ENCODE measurements at places on chromosomes 6 and 20. TPM values are rescaled to one million over a fixed set of nuclear protein-coding genes. Genes with fewer than 3 reads are reported as not detected.

The BFSP1 gene
- total RNA-seq: 2.1 TPM

- DNase-seq: no peak
These were observed 75.3 kb downstream of the AIG1 start for GRCh38 chr6:143135797-143136561.

- DNase-seq: no peak
These were observed 158.6 kb upstream of the PREP start for GRCh38 chr6:105561486-105561885.

The SLPI gene
- 584 TPM for total RNA-seq

GRCh38 chr6:8105791-8106190 lies 3.4 kb upstream of the EEF1E1 start:
- no peak for DNase-seq

DNA sequence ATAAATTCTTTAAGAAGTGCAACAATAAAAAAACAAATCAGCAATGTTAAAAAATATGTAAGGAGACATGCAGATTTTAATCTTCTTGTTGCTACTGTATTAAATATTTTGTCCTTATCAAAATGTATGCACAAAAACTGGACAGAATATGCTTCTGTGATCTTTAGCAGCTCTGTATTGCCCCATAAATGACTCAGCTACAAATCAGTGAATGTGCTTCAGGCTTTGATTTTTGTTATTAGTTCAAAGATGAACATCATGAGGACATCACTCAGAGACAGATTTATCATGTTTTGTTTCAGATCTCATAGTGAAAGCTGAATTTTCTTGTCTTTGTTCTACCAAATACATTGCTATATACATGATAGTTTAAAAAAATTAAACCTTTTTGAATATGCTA lies 312.4 kb downstream of the GRIK2 start:
- DNase-seq: no peak

DNA sequence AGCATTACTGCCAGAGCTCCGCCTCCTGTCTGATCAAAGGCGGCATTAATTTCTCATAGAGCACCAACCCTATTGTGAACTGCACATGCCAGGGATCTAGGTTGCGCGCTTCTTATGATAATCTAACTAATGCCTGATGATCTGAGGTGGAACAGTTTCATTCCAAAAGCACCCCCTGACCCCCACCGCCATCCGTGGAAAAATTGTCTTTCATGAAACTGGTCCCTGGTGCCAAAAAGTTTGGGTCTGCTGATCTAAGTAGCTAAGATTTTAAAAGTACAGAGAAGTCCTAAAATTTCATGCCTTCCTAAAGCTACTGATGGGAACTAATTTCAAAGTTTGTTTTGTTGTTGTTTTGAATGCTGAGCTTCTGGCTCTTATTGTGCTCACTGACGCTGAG lies 281.6 kb downstream of the PRL start:
- DNase-seq: no peak

DNA sequence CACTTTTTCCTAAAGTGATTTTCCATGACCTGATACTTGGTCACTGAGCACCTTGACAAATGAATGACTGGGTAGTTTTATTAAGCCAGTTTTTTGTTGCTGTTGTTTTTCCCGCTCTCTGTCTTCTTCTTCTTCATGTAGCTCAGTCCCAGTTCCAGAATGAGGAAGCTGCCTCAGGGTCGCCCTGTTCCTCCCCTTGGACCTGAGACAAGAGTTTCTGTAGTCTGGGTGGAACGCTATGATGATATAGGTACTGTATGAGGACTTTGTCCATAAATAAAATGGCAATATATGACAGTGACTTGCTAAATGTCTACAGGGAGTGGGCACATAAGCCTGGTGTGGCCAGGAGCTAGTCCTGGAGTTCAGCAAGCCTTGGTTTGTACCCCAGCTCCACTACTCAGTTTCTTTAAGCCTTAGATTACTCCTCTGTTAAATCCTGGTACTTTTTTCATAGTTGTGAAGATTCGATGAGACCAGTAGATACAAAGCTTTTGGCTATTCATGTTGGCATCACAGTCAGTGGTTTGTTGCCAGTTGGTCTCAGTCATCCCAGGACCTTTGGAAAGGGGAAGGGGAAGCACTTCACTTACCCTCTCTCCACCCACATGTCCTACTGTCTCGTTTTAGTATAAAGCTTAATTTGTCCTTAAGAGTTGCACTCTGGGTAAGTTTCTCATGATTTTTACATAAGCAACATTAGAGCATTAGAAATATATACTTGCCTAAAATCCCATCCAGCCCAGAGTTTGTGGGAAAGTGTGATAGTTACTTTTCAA lies 11.1 kb upstream of the ADIG start:
- DNase-seq: no peak

DNA sequence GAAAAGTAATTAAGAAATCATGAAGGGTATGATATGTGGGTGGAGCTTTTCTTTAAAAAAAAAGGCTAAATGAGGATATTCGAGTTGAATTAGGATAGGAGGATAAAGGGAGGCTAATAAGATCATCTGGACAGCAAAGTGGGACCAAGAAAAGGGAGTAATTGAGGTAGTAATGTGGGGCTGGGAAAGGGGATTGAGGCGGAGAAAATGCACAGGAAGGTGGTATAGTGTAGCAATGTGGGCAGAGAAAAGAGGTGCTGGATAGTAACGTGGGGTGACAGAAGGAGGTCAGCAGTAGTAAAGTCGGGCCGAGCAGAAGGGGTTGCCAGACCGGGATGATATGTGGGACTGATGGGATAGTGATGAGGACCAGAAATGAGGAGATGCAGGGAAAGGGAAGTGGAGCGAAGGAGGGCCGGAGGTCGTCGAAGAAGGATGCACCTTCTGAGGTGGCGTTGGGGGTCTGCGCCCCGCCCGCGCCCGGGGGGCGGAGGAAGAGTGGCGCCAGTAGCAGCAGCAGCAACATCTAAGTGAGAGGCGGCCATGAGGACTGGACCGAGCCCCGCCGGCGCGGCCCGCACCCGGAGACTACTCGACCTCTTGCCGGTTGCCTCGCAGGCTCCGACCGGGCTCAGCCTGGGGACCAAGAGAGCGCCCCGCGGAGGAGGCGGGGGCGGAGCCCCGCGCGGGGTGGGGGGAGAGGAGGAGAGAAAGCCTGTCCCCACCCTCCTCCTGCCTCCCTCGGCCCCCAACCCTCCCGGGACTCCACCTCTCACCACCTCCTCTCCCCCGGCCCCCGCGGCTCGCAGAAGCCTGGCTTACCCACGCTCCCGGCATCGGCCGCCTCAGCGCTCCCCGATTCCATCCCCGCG lies 887 bp downstream of the GABBR1 start:
- DNase-seq: peak; percentile 27

The TSPO2 gene
- not detected for total RNA-seq

GRCh38 chr6:87027021-87027420 lies 67.9 kb downstream of the CGA start:
- DNase-seq: no peak

DNA sequence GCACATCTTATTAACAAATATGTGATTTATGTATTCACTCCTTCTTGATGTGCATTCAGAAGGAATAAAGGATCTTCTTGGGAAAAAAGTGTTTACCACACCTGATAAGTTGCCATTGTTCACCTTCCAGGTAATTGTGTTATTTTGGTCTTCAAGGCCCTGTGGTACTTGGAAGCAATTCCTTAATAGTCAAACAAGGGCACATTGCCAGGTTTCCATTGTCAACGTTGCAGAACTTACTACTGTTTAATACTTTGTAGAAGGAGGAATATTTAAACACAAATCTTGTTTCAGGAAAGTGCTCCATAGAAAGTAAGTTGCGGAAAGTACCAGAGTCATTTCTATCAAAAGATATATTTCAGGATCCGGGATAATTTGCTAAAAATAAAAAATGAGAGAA lies 129.5 kb upstream of the SGK1 start:
- DNase-seq: no peak

DNA sequence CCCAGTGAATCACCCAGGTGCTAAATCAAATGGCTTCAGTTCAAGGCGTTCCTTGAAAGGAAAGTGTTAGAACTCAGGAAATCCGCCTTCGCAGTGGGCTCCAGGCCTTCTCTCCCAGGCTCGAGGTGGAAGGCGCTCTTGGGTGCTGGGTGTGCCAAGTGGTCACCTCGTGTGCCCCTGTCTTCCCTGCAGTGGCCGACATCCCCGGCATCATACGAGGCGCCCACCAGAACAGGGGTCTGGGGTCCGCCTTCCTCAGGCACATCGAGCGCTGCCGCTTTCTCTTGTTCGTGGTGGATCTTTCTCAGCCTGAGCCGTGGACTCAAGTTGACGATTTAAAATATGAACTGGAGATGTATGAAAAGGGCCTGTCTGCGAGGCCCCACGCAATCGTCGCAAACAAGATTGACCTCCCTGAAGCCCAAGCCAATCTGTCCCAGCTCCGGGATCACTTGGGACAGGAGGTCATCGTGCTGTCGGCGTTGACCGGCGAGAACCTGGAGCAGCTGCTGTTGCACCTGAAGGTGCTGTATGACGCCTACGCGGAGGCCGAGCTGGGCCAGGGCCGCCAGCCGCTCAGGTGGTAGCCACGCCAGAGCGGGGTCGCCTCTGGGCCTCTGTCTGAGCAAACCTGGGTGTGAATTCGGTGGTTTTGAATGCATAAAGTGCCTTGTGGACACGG lies 17.8 kb downstream of the MTG2 start:
- no peak for DNase-seq

DNA sequence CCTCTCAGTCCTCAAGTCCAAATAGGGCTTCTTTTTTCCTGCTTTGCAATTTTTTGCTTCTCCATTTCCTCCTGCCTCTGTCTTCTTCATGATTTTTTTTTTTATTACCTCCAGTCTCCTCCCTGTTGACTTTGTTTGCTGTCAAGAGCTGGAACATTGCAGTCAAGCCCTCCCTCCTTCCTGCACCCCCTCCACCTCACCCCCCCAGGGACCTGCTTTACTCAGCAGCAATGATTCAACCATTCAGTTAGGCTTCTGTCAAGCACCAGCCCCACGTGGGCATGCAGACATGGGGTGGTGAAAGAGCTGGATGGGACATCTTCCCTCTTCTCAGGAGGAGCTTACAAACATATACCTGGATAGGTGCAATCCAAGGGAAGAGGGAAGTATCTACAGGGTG lies 142.4 kb downstream of the LRFN2 start:
- DNase-seq: no peak

DNA sequence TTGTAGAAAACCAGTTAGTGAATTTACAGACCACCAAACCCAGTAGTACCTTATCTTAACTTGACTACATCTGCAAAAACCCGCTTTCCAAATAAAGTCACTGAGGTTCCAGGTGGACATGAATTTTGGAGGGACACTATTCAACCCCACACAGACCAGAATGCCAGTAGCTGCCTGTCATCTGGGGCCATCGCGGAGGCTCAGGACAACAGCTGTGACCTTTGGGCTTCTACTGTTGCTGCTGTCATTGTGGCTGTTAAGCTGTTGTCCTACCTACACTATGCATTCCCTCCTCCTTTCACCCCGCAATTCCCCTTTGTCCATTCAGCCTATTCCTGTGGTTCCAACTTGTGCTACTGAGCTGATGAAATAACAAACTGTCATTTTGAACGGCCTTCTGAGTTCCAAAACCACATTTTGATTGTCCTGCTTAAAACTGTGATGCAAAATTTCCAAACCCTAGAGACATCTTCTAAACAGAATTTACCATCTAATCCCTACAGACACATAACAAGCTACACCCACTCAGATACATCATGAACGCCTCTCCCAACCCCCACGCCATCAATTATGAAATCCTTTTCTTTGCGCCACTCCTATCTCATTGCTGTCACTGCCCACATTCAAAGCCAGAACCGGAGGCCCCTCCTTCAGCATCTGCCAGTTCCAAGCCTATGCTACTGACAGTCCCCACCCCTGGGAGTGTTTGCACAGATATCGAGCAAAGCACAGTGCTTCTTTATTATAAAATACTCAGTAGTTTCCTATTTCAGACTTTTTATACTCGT lies 125.0 kb downstream of the C6orf118 start:
- DNase-seq: no peak

GRCh38 chr6:136371959-136372358 lies 82.3 kb upstream of the BCLAF1 start:
- no peak for DNase-seq

GRCh38 chr20:63463400-63464288 lies 8.8 kb downstream of the KCNQ2 start:
- DNase-seq: no peak

GRCh38 chr6:132087391-132087790 lies 136.2 kb upstream of the CCN2 start:
- no peak for DNase-seq

The FKBP1C gene
- total RNA-seq: not detected

The SMLR1 gene
- not detected for total RNA-seq

All from lower leg skin (tissue), 4 donors.